ENCODE measurements at places on chromosomes 5 and 9.

- no peak for DNase-seq
Observed at GRCh38 chr5:61342071-61342501, 10.0 kb downstream of the ZSWIM6 start.

- no peak for DNase-seq
Observed at GRCh38 chr5:14534773-14535172, 46.8 kb upstream of the OTULINL start.

- DNase-seq: no peak
Observed at GRCh38 chr5:35672995-35673394, 55.3 kb downstream of the SPEF2 start.

GRCh38 chr5:172045315-172045632 is 38.8 kb upstream of the FBXW11 start:
- no peak for DNase-seq

DNA sequence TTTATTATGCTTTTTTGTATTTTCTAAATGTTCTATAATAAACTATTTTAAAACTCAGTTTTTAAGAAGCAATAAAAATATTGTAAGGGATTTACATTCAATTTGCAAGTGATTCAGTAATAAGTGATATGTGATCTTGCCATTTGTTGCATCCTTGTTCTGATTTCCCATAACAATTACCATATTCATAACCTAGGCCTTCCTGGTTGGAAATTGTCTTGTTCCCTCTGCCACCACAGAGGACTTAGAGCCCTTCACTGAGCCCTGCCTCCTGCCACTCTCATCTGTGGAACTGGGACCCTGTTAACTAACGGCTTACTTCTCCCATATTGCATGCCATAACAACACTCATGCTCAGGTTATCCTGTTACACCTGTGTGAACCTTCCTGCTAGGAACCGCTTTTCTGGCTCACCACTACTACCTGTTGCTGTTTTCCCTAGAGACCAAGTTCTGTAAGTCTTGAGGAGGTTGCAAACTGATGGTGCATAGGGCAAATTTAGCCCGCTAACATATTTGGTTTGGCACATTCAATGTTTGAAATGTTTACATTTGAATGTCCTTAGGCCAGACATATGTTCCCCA is 32.9 kb upstream of the DTWD2 start:
- DNase-seq: no peak

DNA sequence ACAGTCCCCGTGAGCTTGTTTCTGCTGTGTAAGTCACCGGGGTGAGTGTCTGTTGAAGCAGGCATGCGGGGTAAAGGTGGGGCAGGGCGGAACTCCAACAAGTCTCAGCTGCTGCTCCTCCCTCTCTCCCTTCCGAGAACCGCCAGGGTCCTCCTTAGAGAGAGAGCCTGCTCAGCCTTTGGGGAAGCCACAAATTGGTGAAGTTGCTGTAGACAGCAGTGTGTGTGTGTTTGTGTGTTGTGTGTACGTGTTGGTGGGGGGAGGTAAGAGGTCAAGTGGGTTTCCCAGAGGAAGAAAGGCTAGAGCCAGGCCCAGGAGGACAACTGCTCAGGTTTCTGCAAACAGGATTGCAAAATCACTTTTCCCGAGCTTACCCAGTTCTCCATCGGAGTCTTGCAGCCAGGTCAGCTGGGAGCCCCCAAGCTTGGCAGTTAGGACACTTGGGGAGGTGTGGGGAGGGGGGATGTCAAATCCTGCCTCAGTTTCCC is 38.9 kb upstream of the DAB2IP start:
- no peak for DNase-seq

DNA sequence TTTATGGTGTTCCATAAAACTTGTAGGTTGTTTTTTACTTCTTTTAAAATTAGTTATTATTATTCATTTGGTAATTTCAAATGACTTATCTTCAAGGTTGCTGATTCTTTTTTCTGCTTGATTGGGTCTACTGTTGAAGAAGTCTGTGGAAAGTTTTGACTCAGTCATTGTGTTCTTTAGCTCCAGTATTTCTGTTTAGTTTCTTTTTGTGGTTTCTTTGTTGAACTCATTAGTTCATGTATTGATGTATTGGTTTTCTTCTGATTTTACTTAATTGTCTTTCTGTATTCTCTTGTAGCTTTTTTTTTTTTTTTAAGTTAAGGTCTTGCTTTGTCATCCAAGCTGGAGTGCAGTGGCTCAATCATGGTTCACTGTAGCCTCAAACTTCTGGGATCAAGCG is 345.4 kb upstream of the MEF2C start:
- DNase-seq: no peak
